ENCODE measurements at places on chromosomes 1 and 21.

- DNase-seq = no peak
Measured at GRCh38 chr1:87169263-87169910, 159.3 kb upstream of the LMO4 start.

GRCh38 chr1:100767176-100767890 lies 47.8 kb downstream of the VCAM1 start:
- no peak for DNase-seq

GRCh38 chr1:86948212-86948611 lies 33.8 kb downstream of the HS2ST1 start:
- DNase-seq = no peak

DNA sequence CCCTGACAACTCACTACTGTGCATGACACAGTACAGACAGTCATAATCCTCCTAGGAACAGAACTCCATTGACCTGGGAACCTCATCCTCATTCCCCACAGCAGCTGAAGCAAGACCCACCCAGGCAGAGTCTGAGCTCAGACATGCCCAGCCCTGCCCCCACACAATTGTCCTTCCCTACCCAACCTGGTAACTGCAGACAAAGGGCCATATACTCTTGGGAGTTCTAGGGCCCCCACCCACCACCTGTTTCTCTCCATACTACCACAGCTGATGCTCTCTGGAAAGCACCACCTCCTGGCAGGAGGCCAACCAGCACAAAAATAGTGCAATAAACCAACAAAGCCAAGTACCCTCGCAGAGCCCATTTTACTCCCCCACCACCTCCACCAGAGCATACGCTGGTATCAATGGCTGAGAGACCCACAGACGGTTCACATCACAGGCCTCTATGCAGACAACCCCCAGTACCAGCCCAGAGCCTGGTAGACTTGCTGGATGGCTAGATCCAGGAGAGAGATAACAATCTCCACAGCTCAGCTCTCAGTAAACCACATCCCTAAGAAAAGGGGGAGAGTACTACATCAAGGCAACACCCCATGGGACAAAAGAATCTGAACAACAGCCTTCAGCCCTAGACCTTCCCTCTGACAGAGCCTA lies 159.7 kb upstream of the CXADR start:
- no peak for DNase-seq

DNA sequence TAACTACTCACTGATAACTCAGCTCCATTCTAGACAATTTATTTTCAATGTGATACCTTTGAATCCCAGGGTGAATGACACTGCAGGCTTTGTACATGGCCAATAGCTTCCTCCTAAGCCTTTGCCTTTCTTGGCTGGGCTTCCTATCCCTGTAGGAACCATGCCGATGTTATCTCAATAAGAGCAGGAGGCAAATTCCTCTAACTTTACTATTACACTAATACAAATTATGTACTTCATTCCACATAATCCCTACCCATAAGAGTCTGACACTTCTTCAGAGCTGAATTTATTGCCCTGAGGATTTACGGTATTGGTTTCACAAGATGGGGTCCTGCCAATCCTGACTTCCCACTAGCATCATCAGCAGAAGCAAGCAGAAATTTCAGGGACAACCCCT lies 14.0 kb downstream of the TGFBR3 start:
- DNase-seq = no peak

DNA sequence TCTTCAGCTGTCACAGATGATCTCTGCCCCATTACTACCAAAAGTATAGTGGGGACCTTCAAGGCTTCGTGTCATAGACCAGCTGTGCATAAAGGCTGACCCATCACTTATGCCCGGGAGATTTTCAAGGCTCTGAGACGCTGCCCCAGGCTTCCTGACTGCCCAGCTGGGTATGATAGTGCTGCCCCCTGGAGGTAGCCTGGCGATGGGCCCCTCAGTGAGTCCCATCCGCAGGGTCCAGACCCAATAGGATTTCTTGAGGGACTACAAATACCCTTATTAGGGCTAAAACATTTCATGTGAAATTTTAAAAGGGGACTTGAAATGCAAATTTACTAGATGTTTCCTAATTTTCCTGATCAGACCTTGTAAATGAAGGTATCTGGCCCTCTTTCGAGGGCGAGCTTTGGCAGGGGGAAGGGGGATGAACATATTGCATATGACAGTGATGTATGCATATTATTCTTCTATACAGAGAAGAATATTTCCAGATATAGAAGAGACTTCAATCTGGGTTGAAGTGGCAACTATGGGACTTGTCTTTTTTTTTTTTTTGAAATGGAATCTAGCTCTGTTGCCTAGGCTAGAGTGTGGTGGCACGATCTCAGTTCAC lies 11.7 kb upstream of the FCMR start:
- DNase-seq = no peak

- DNase-seq = no peak
Measured at GRCh38 chr1:25692560-25692959, 76.0 kb downstream of the MAN1C1 start.

DNA sequence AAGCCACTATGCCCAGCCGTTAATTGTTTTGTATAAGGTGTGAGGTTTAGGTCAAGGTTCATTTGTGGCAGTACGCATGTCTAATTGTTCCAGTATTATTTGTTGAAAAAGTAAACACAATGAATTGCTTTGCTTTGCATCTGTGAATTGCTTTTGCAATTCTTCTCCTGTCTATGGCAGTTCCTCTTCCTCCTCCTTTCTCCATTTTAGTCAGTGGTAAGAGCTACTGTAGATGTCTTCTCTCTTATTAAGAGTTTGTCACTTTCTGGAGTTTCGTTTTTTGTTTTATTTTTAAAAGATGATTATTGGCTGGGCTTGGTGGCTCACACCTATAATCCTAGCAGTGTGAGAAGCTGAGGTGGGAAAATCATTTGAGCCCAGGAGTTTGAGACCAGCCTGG lies 29.2 kb downstream of the C1orf185 start:
- DNase-seq = no peak

- no peak for DNase-seq
Measured at GRCh38 chr1:91349524-91349923, 55.1 kb downstream of the HFM1 start.

- no peak for DNase-seq
Measured at GRCh38 chr1:3910049-3910731, 10.1 kb upstream of the C1orf174 start.

DNA sequence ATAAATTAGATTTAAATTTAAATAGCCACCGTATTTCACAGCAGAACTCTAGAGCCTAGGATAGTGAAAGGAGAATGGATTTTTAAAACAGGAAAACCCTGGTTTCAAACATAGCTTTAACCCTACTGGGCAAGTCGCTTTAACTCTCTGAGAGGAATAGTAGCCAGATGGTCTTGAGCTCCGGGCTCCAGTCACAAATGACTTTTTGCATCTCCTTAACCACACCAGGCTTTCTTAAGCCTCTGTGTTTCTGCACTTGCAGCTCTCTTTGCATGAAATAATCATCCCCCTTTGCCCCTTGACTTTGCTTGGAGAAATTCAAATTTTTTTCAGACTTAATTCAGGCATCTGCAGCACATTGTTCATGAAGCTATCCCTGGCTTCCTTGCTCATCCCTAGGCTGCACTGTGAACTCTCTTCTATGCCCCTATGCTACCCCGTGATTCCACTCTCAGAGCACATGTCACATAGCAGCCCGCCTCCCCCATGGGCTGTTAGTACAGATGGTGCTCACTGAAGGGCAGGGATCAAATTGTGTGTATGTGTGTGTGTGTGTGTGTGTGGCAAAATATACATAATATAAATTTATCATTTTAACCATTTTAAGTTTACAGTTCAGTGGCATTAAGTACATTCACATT lies 68.8 kb upstream of the DAB1 start:
- no peak for DNase-seq

DNA sequence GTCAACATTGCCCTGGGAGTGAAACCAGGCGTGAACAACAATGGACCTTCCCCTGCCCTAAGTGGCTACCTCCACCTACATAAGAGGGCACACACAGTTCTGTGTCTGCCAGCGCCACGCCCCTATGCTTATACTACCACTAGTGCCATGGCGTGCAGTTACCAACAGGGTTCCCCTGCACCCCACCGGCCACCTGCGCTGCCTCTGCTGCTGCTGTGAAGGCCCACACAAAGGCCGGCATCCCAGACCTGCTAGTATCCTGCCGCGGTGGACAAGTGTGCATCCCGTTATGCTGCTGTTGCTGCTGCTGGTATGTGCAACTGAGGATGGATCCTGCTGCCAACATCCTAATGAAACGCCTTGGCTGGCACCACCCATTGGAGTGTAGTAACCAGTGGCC lies 75.7 kb downstream of the INTS7 start:
- no peak for DNase-seq

- no peak for DNase-seq
Measured at GRCh38 chr1:219185486-219186117, 11.9 kb downstream of the LYPLAL1 start.

- no peak for DNase-seq
Measured at GRCh38 chr1:60031146-60031545, 42.4 kb downstream of the C1orf87 start.

Measured in epithelial cell of proximal tubule (primary cell).